NCI-H1694 (cell line): ENCODE measurements at places on chromosomes 1 and 21.

- no peak for DNase-seq
Measured at GRCh38 chr1:19250629-19251304, 557 bp downstream of the EMC1 start.

GRCh38 chr21:31964692-31965091 is 91.9 kb downstream of the HUNK start:
- no peak for DNase-seq

- no peak for DNase-seq
Measured at GRCh38 chr1:6585081-6585722, 5.4 kb downstream of the ZBTB48 start.

GRCh38 chr1:173714441-173714758 is 381 bp upstream of the KLHL20 start:
- DNase-seq = no peak
